Occipital lobe (tissue), 3 donors: ENCODE measurements at places on chromosomes 5 and 9.

- no peak for DNase-seq
These were observed 16.5 kb downstream of the ADCY2 start for GRCh38 chr5:7412409-7412808.

- DNase-seq = no peak
These were observed 221.6 kb downstream of the PARP8 start for GRCh38 chr5:50887889-50888633.

DNA sequence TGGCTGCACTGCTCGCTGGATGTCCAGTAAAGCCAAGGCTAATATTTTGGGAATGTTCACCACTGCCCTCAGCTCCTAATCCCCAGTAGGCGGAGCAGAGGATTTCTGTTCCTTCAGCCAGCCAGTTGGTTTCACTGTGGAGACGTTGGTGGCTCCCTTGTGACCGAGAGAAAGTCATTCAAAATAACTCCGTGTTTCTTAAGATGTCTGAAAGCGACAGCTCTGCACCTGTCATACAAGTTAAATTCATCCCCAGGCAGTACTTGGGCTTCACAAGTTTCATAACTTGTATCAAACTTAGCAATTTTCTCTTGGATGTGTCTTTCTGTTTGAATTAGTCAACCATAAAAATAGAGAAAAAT lies 382 bp upstream of the CDKN2B start:
- no peak for DNase-seq

DNA sequence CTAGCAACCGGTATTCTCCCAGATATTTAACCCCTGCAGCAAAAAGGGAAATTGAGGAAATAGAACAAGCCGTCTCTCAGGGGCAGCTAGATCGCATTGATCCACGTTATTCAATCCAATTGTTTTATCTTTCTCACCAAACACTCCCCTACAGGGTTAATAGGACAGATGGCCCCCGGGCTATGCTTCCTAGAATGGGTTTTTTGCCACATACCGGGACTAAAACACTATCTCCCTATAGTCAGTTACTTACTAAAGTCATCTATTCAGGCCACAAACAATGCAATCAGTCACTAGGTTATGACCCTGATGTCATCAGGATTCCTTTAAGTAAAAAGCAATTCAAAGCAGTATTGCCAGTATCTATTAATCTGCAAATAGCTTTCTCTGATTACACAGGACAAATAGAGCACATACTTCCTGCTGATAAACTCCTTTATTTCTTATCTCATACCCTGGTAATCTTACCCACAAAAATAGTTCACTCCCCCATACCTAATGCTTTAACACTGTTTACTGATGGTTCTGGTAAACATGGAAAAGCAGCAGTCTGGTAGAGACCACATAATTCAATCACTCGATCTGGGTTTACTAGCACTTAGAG lies 159.0 kb downstream of the CPLANE1 start:
- no peak for DNase-seq

DNA sequence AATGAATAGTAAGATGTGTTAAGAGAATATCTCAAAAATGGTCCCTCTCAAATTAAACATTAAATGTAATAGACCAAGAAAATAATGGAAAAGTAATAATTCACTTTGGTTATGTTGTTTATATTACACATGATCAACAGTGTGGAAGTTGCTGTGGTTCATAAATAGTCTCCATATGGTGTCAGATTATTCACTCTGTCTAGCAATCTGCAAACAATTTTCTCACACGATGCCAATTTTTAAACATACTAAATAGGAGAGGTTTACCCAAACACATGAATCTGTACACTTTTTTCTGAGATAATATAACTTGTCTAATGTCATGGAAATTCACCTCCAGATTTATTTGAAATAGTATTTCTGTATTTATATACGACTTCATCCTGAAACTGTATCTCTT lies 217.4 kb upstream of the FBXL7 start:
- no peak for DNase-seq

DNA sequence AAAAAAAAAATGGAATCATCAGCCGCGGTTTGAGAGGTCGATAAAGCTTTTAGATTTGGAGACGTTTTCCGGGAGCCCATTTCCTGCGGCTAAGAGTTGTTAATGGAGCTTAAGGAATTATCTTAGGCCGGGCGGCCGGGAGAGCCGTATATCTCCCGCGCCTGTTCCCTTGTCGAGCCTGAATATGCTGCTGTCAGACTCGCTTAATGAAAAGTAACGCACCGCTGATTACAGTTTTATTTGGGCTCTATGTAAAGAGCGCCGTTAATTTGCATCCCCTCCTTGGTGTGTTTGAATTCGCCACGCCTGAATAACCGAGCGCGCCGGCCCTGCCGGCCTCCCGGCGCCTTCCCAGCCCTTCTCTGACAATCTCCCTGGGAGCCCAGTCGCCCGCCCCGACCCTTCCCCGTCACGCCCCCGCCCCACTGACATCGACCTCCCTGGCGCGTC lies 7.9 kb downstream of the IRX4 start:
- DNase-seq = no peak

- DNase-seq = no peak
These were observed 40.2 kb downstream of the NLN start for GRCh38 chr5:65762234-65762633.
